ENCODE measurements at places on chromosomes 5 and 9. TPM values are rescaled to one million over a fixed set of nuclear protein-coding genes. Genes with fewer than 3 reads are reported as not detected.

Gene RPL12
- total RNA-seq = 1,305 TPM

Gene ARHGEF28
- total RNA-seq = 8.4 TPM

Gene C9orf50
- not detected for total RNA-seq

Gene TAF11L5
- total RNA-seq = not detected

Gene TPD52L3
- not detected for total RNA-seq
